PC-3 (cell line): ENCODE measurements at places on chromosomes 11 and 22.

GRCh38 chr11:8229299-8230177, 34.1 kb downstream of the LMO1 start:
- H3K4me3 ChIP-seq: no peak overlapping the region
- peak; percentile 66 for DNase-seq
- no peaks in the 10 kb centered on the region for H3K36me3 ChIP-seq
- H3K27ac ChIP-seq: no peak overlapping the region

DNA sequence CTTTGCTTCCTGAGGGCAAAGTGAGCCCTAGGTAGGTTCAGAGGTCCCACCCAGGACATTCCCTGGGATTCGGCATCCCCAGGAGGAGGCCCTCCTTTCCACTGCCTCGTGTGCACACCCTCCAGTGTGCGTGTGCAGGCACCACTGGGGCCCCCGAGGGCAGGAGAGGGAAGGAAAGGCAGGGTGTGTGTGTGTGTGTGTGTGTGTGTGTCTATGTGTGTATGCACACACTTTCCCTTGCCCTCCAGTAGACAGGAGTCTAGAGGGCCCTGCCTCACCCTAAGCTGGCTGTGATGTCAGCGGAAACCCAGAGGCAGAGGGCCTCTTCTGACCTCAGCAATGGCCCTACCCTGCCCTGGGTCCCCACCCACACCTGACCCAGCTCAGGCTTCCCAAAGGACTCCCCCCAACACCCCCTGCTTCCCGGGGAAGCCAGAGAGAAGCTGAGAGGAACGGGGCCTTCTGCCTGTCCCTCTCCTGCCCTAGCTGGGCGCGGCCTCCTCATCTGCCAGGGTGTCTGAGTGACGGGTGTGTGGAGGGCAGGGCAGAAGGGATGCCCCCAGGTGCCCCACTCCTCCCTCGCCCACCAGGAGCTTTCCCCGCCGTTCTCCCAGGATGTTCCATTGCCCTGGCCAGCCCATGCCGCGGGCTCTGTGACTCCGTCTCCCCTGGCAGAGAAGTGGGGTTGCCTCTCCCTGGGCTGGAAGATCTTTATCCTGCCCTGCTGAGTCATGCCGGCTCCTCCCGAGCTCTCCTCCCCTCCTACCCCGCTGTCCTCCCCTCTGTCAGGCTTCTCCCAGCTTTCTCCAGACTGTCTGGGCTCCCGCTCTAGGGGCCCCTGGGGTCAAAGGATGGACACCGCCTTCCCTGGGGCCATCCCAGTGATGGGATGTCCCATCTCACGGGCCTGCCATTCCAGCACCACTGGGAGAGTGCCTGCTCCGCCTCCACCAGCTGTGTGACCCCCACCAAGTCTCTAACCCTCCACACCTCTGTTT, 6.0 kb upstream of the CLCF1 start:
- peaks cover 76% of the 10 kb centered on the region for H3K4me1 ChIP-seq
- no peak overlapping the region; the same call in 1 of the 2 replicates for H3K4me3 ChIP-seq
- peak; percentile 85 for DNase-seq

DNA sequence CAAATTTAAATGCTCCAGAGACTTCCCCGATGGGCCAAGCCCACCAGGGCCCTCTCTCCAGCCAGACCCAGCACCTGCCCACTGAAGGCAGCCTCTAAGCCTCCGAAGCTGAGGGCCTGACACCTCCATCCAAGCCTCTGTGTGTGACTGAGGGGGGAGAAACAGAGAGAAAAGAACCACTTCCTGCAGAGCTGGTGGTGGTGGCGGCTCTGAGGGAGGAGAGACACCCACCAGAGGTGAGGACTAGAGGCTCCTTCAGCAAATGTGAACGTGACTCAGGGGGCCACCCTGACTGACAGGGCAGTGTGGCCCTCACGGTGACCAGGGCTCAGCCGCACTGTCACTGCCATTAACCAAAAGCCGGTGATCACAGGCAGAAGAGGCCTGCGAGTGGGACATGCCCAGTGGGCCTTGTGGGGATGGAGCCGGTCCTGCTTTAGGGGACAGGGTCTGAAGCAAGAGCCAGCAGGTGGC, 31.0 kb upstream of the CD5 start:
- no peaks in the 10 kb centered on the region for H3K4me1 ChIP-seq
- no peaks in the 10 kb centered on the region for H3K36me3 ChIP-seq
- peaks cover 9% of the 10 kb centered on the region for H3K27me3 ChIP-seq
- no peak overlapping the region for H3K27ac ChIP-seq

DNA sequence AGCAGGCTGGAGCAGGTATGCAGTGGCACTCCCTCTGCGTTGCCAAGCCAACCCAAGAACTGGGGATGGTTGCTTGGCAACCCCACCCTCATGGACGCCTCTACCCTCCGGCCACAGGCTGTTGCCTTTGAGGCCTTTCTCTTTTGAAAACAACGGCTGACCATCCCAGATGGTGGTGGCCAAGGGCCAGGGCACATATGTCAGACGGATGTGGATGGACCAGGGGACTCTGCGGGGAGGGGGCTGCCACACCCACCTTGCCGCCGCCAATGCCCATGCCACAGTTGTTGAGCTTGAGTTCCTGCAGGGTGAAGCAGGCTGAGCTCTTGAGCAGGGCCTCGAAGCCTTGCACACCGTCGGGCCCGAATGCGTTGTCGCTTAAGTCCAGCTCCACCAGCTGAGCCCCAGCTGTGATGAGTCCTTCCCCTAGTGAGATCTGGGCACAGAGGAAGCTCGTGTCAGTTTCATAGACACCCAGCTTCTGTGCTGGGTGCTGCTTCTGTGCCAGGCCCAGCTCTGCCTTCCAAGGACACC, 21.5 kb downstream of the RANGAP1 start:
- H3K4me1 ChIP-seq: no peaks in the 10 kb centered on the region
- no peaks in the 10 kb centered on the region for H3K27me3 ChIP-seq
- H3K4me3 ChIP-seq: no peak overlapping the region
- H3K27ac ChIP-seq: no peak overlapping the region
- H3K36me3 ChIP-seq: peaks cover 41% of the 10 kb centered on the region

GRCh38 chr11:18394928-18395734, 768 bp downstream of the LDHA start:
- no peak for DNase-seq
- peak overlapping the region; percentile 82 for H3K27ac ChIP-seq
- H3K27me3 ChIP-seq: no peaks in the 10 kb centered on the region
- H3K4me1 ChIP-seq: peaks cover 22% of the 10 kb centered on the region
- peak overlapping the region; percentile 93 for H3K4me3 ChIP-seq
- H3K36me3 ChIP-seq: peaks cover 45% of the 10 kb centered on the region

GRCh38 chr11:17525570-17525969, 18.6 kb downstream of the USH1C start:
- H3K27ac ChIP-seq: no peak overlapping the region
- no peaks in the 10 kb centered on the region for H3K36me3 ChIP-seq
- no peaks in the 10 kb centered on the region for H3K4me1 ChIP-seq
- no peak for DNase-seq
- H3K4me3 ChIP-seq: no peak overlapping the region

DNA sequence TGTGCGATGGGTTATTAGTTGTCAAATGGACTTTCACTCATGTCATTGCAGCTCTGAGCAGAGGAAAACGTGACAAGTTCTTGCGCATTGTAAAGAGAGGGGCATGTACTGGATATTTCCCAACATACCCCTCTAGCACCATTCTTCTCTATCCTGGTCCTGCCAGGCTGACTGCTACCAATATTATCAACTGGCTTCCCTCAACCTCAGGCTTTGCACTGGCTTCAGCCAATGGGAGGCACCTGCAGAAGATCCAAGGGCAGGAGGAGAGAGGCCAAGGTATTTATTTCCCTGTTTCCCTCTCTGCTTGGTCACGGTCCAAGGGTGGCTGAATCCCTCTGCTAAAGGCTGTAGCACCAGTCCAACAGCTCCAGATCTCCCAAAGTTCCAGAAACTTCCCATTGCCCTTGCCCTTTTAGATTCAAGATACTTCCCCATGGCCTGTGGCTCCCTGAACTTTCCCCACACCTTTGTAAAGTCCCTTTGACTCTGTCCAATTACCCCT, 175.6 kb upstream of the NECTIN1 start:
- no peaks in the 10 kb centered on the region for H3K36me3 ChIP-seq
- H3K4me1 ChIP-seq: no peaks in the 10 kb centered on the region
- H3K4me3 ChIP-seq: no peak overlapping the region
- H3K27ac ChIP-seq: no peak overlapping the region
- H3K27me3 ChIP-seq: peaks cover 95% of the 10 kb centered on the region
- no peak for DNase-seq

- no peaks in the 10 kb centered on the region for H3K4me1 ChIP-seq
- H3K27ac ChIP-seq: no peak overlapping the region
- no peaks in the 10 kb centered on the region for H3K36me3 ChIP-seq
Measured at GRCh38 chr11:113263458-113264259, 50.7 kb upstream of the TTC12 start.

DNA sequence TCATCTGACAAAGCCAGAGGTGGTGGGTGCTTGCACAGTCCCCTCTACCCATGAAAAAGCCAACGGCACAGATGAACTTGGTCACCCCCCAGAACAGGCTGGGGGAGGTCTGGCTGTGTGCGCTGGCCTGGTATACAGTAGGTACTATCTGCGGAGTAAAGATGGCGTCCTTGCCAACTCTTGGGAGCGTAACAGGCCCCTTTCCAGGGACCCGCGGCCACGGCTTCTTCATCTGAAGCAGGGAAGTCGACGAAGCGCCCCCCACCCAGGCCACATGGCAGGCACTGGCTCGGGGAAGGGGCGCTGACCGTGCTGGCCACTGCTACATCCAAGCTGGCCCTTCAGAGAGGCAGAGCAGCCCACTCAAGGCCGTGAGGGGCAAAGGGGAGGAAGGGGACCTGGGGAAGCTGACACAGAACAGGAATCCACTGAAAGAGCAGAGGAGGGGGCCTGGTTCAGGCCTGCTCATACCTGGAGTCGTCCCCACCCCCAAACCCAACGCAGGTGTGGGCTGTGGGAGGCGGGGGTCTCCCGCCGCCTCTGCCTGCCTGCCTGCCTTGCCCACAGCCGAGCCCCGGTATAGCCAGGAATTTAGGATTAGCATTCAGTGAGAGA, 75.7 kb downstream of the CELSR1 start:
- no peak overlapping the region for H3K4me3 ChIP-seq
- no peak for DNase-seq
- H3K27me3 ChIP-seq: no peaks in the 10 kb centered on the region
- H3K27ac ChIP-seq: no peak overlapping the region
- peaks cover 12% of the 10 kb centered on the region; the same call in 1 of the 2 replicates for H3K4me1 ChIP-seq
- H3K36me3 ChIP-seq: no peaks in the 10 kb centered on the region

GRCh38 chr11:87722756-87723565, 452.3 kb downstream of the RAB38 start:
- H3K27me3 ChIP-seq: no peaks in the 10 kb centered on the region
- peaks cover 11% of the 10 kb centered on the region for H3K4me1 ChIP-seq
- 0 out of 2 replicates have a peak overlapping the region, but pooled peaks have one; percentile 8 for H3K4me3 ChIP-seq
- H3K36me3 ChIP-seq: no peaks in the 10 kb centered on the region
- peak; percentile 64 for DNase-seq
- H3K27ac ChIP-seq: no peak overlapping the region

DNA sequence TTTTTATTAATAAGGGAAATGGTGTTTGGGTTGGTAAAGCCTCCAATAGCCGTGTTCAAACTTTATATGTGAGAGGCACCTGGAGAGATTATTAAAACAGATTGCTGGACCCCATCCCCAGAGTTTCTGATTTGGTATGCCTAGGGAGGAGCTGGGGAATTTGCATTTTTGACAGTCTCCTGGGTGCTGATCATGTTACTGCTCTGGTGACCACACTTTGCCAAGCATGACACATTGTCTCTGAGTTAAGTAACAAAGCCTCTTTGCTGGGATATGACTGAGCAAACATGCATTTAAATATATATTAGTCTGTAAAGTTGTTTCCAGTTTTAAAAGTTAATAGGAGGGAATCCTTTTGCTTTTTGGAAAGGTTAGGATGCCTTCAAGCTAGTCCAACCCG, 140.4 kb downstream of the NAV2 start:
- H3K36me3 ChIP-seq: no peaks in the 10 kb centered on the region
- no peaks in the 10 kb centered on the region for H3K27me3 ChIP-seq
- H3K27ac ChIP-seq: no peak overlapping the region
- H3K4me3 ChIP-seq: no peak overlapping the region
- DNase-seq: peak; percentile 44

- no peaks in the 10 kb centered on the region for H3K27me3 ChIP-seq
- no peaks in the 10 kb centered on the region for H3K36me3 ChIP-seq
- H3K4me3 ChIP-seq: no peak overlapping the region
- no peaks in the 10 kb centered on the region for H3K4me1 ChIP-seq
Measured at GRCh38 chr11:38156495-38157146, 1558.6 kb upstream of the RAG2 start.

DNA sequence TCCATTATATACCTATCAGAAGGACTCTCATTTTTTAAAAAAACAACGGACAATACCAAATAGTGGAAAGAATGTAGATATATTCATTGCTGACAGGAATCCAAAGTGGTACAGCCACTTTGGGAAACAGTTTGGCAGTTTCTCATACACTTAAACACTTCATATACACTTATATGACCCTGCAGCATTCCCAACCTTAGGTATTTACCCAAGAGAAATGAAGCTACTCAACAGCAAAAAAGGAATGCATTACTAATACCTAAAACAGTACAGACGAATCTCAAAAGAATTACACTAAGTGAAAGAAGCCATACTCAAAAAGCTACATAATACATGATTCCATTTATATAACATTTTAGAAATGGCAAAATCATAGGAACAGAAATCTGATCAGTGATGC, 51.5 kb downstream of the RBFOX2 start:
- no peak overlapping the region for H3K4me3 ChIP-seq
- DNase-seq: no peak
- no peak overlapping the region for H3K27ac ChIP-seq
- no peaks in the 10 kb centered on the region for H3K36me3 ChIP-seq
- H3K4me1 ChIP-seq: peaks cover 16% of the 10 kb centered on the region

DNA sequence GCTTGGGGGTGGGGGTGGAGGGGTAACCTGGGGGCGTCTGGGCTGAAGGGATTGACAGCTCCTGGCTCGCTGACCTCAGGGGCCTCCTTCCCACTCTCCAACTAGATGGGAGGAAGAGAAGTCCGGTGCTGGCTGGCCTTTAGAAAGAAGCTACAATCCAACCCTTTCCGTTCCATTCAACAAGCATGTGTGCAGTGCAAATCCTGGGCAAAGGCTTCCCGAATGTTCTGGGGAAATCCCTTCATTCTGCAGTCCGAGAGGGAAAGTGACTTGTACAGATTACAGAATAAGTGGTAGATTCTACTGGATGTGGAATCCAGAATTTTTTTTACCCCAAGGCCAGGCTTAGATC, 149.9 kb downstream of the FEZ1 start:
- H3K4me3 ChIP-seq: no peak overlapping the region
- peaks cover 45% of the 10 kb centered on the region for H3K27me3 ChIP-seq
- H3K27ac ChIP-seq: no peak overlapping the region
- DNase-seq: no peak
- no peaks in the 10 kb centered on the region for H3K36me3 ChIP-seq

GRCh38 chr22:36325154-36326031, 62.4 kb downstream of the MYH9 start:
- H3K27me3 ChIP-seq: no peaks in the 10 kb centered on the region
- DNase-seq: no peak
- H3K4me3 ChIP-seq: no peak overlapping the region
